A549 treated with DMSO at 1 μM for 4 hours (cell line): ENCODE measurements at places on chromosomes 3 and 15. TPM values are rescaled to one million over a fixed set of nuclear protein-coding genes. Genes with fewer than 3 reads are reported as not detected.

CLEC3B gene
- total RNA-seq = 0.10 TPM in 1 of 5 replicates, not detected in the others

SLC9C1 gene
- total RNA-seq = not detected in 5 replicates

BCHE gene
- 1.1 to 1.2 TPM (median 1.1 TPM) in 5 replicates for total RNA-seq

SLC24A5 gene
- total RNA-seq = not detected in 5 replicates

DGKG gene
- total RNA-seq = 9.0 to 15.4 TPM (median 10.1 TPM) in 5 replicates

LMAN1L gene
- total RNA-seq = not detected in 5 replicates

RASGRF1 gene
- total RNA-seq = 0.22 to 0.55 TPM (median 0.39 TPM) in 5 replicates

CEP97 gene
- total RNA-seq = 4.3 to 7.3 TPM (median 7.0 TPM) in 5 replicates

IL12A gene
- 0.49 to 1.4 TPM (median 0.83 TPM) in 5 replicates for total RNA-seq

UROC1 gene
- not detected in 5 replicates for total RNA-seq

ZNF502 gene
- 1.5 to 2.6 TPM (median 1.7 TPM) in 5 replicates for total RNA-seq

SELENOT gene
- 86.7 to 118 TPM (median 116 TPM) in 5 replicates for total RNA-seq

TMEM212 gene
- total RNA-seq = not detected in 5 replicates

HOMER2 gene
- 11.7 to 15.1 TPM (median 13.7 TPM) in 5 replicates for total RNA-seq

EPHA3 gene
- not detected in 5 replicates for total RNA-seq

RTP3 gene
- not detected in 5 replicates for total RNA-seq

NAA50 gene
- total RNA-seq = 168 to 192 TPM (median 186 TPM) in 5 replicates

SEMA3G gene
- total RNA-seq = 0.03 to 0.30 TPM (median 0.09 TPM) in 5 replicates

INTS14 gene
- 46.3 to 48.4 TPM (median 46.7 TPM) in 5 replicates for total RNA-seq

SLITRK3 gene
- total RNA-seq = not detected in 5 replicates

MESP2 gene
- 0.37 to 0.65 TPM (median 0.62 TPM) in 5 replicates for total RNA-seq

NGLY1 gene
- 16.9 to 20.8 TPM (median 19.1 TPM) in 5 replicates for total RNA-seq

GPR156 gene
- total RNA-seq = 0.42 to 0.85 TPM (median 0.57 TPM) in 5 replicates

TEX55 gene
- total RNA-seq = not detected in 5 replicates

CCRL2 gene
- total RNA-seq = 0.15 to 0.38 TPM (median 0.17 TPM) in 5 replicates

SLC38A3 gene
- 0.07 TPM in 1 of 5 replicates, not detected in the others for total RNA-seq

TMCO5A gene
- total RNA-seq = not detected in 5 replicates

SEMA6D gene
- total RNA-seq = not detected in 5 replicates

DUOXA2 gene
- total RNA-seq = not detected in 5 replicates

SCAMP5 gene
- total RNA-seq = 12.3 to 15.8 TPM (median 14.0 TPM) in 5 replicates

GAP43 gene
- 0.05 to 0.06 TPM in 2 of 5 replicates, not detected in the others for total RNA-seq

PEX5L gene
- 0.01 TPM in 1 of 5 replicates, not detected in the others for total RNA-seq

GRM7 gene
- total RNA-seq = not detected in 5 replicates

TMC3 gene
- not detected in 5 replicates for total RNA-seq

GPR62 gene
- 0.06 TPM in 1 of 5 replicates, not detected in the others for total RNA-seq

TAMM41 gene
- total RNA-seq = 16.5 to 30.3 TPM (median 27.6 TPM) in 5 replicates

GRK7 gene
- 0.02 TPM in 1 of 5 replicates, not detected in the others for total RNA-seq

SERP1 gene
- total RNA-seq = 45.7 to 106 TPM (median 90.4 TPM) in 5 replicates

ERICH6 gene
- 0.07 to 0.08 TPM in 2 of 5 replicates, not detected in the others for total RNA-seq

IL16 gene
- 0.15 to 0.24 TPM in 2 of 5 replicates, not detected in the others for total RNA-seq

OSBPL10 gene
- 11.4 to 18.3 TPM (median 15.9 TPM) in 5 replicates for total RNA-seq

KLHL40 gene
- total RNA-seq = not detected in 5 replicates

CLDN16 gene
- 0.06 to 0.11 TPM in 2 of 5 replicates, not detected in the others for total RNA-seq

PRTG gene
- 8.8 to 12.5 TPM (median 10.8 TPM) in 5 replicates for total RNA-seq

TM6SF1 gene
- 0.07 to 0.17 TPM (median 0.13 TPM) in 4 of 5 replicates, not detected in the other for total RNA-seq

EBLN2 gene
- total RNA-seq = 0.38 to 0.57 TPM (median 0.51 TPM) in 5 replicates

TRPM1 gene
- total RNA-seq = not detected in 5 replicates

LRRC31 gene
- 0.05 TPM in 1 of 5 replicates, not detected in the others for total RNA-seq

CFAP92 gene
- 0.05 TPM in 2 of 5 replicates, not detected in the others for total RNA-seq

CCDC33 gene
- 5.0 to 7.6 TPM (median 5.8 TPM) in 5 replicates for total RNA-seq

GJD2 gene
- total RNA-seq = not detected in 5 replicates

ARPP21 gene
- total RNA-seq = 0.08 to 0.24 TPM (median 0.12 TPM) in 4 of 5 replicates, not detected in the other

SLC2A2 gene
- not detected in 5 replicates for total RNA-seq

MOBP gene
- 0.02 to 0.28 TPM (median 0.07 TPM) in 3 of 5 replicates, not detected in the others for total RNA-seq

CCDC39 gene
- total RNA-seq = 0.13 TPM in 1 of 5 replicates, not detected in the others

TERC gene
- 0.93 TPM in 1 of 5 replicates, not detected in the others for total RNA-seq

CNTN4 gene
- total RNA-seq = not detected in 5 replicates
